Stimulated activated CD4-positive, alpha-beta T cell treated with anti-CD3 and anti-CD28 coated beads, Interleukin-15, amount 100 ng/mL, for 1 hour (primary cell): ENCODE measurements at places on chromosomes 7 and 10.

- DNase-seq: no peak
These were observed 15.4 kb downstream of the NAMPT start for GRCh38 chr7:106269254-106269961.

DNA sequence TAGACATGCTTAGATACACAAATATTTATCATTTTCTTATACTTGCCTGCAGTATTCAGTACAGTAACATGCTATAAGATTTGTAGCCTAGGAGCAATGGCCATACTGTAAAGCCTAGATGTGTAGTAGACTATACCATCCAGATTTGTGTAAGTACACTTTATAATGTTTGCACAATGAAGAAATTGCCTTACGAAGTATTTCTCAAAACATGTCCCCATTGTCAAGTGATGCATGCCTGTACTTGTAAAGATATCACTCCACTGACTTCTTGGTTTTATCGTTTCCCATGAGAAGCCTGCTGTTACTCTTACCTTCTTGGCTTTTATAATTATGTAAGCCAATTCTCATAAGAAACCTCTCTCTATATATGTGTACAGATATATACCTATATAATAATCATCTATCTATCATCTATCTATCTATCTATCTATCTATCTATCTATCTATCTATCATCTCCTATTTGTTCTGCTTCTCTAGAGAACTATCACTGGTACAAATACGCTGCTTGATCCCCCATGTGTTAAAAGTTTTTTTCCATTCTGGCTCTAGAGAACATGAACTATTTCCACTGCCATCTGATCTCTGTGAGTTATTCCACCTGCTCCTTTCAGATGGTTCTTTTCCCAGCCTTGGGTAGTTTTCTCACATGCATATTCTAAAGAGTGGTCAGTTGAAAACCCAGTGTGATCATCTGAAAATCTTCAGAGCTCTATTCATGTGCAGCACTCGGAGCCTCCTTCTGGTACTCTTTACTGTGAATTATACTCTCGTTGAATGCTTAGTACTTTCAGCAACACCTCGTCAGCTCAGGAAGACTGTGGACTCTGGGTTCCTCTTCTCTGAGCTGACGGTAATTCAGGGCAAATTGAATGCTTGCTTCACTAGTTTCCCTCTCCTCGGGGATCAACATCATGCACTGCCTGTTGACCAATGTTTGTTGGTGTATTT is 14.5 kb upstream of the VCL start:
- DNase-seq: no peak

DNA sequence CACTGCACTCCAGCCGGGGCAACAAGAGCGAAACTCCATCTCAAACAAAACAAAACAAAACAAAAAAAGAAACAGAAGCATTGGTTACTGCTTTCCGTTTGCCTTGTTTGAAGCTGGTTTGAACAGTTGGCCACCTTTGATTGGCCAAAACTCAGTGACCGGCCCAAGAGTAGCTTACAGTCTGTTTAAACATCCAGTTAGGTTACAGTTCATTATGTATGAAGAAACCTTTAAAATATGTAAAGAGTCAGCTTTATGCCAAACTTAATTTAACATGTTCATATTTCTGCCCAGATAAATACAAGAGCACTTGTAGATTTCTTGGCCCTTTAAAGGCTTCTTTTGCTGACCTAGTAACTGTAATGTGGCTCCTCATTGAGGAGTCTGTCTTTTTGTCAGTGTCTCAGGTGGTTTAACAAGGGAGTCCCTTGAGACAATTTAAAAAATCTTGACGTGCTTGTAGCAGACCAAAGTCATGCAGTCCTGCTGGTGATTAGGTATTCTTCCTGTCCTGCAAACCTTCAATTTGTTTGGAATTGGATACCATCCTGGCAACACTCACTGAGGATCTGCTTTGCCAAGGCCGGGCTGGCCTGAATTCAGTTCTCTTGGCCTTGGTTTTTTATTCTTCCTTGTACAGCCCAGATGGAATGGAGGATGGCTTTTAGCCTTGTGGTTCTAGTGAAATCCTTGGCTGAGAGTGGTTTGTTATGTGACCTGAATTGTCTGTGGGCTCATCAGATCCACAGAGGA is 128.9 kb downstream of the PLXDC2 start:
- no peak for DNase-seq

- DNase-seq: no peak
These were observed 35.1 kb upstream of the EXOC4 start for GRCh38 chr7:133217773-133218172.

DNA sequence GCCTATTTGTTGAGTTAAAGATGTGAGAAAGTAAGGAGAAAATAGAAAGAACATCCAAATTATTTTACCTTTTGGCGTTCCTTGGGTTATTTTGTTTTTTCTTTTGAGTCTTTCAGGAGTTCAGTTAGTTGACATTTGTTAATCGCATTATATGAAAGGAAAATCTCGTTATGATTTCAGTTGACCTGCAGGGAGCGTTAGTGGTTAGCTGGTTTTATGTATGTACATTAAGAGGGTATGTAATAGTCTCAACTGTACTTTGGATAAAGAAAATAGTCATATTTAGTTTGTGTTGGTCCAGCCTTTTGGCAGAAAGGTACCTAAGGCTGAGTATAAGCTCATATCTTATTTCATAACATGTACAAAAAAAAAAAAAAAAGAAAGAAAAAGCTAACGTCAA is 4.0 kb downstream of the BMPER start:
- no peak for DNase-seq

DNA sequence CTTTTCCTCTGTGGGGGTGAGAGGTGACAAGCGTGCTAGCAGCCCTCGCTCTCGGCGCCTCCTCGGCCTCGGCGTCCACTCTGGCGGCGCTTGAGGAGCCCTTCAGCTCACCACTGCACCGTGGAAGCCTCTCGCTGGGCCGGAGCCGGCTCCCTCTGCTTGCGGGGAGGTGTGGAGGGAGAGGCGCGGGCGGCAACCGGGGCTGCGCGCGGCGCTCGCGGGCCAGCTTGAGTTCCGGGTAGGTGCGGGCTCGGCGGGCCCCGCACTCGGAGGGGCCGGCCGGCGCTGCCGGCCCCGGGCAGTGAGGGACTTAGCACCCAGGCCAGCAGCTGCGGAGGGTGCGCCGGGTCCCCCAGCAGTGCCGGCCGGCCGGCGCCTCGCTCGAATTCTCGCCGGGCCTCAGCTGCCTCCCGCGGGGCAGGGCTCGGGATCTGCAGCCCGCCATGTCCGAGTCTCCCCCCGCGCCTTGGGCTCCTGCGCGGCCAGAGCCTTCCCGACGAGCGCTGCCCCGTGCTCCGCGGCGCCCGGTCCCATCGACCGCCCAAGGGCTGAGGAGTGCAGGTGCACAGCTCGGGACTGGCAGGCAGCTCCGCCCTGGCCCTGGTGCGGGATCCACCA is 352.8 kb upstream of the PODXL start:
- no peak for DNase-seq

DNA sequence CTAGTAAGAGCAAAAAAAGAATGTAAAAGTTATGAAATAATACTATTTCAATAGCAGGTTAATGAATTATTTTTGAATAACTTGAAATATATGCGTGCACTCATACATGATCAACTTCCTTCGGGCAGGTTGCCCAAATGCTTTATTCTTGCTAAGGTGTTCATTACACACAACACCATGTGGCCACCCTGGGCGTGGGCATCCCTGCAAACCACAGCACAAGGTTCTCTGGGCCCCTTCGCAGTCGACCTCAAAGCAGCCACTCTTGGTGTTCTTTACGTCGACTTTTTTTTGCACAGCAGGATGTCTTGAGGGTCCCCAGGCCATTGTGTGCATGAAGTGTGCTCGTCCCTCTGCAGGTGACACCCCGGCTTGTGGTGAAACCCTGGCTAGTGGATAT is 300.7 kb upstream of the PITRM1 start:
- DNase-seq: no peak

- no peak for DNase-seq
These were observed 1280.8 kb upstream of the AUTS2 start for GRCh38 chr7:68317476-68317875.

DNA sequence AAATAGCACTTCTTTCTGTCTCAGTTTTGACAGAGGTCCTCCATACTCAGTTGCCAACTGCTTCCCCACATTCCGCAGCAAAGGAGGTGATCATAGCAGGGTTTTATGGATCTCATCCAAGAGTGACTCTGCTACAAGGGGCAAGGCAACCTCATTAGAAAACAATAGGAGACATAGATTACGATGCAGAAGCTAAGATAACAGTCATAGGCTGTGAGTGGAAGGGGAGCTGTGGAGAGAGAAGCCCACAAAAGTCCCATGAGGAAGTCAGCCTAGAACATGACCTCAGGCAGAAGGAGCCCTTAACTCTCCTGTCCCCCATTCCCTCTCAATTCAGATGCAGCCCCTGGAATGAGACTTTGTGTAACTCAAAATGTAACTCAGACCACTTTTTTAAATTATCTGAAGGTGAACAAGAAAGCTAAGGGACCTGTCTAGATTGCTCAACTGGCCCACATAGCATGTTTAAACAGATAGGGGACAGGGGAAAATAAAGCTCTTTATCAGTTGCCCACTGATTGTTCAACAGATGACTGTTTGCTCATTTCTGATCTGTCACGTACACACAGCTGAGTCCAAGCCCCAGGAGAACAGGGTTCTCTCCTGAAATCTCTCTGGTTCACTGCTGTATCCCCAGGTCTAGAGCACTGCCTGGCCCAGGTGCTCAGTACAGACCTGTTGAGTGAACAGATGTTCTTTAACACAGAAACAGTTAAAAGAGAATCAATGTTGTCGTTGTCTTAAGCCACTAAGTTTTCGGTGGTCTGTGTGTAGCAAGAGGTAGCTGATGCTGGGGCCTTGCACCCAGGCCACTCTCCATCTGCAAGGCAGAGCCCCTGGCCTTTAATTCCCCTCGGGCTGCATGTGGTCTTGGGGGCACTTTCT is 1.5 kb upstream of the NCOA4 start:
- DNase-seq: no peak

GRCh38 chr10:86367152-86367951 is 757 bp upstream of the GRID1 start:
- DNase-seq: no peak

GRCh38 chr7:28360739-28361138 is 51.6 kb upstream of the CREB5 start:
- DNase-seq: no peak

GRCh38 chr7:2724453-2725177 is 36.6 kb downstream of the AMZ1 start:
- no peak for DNase-seq

GRCh38 chr10:23157691-23158369 is 34.3 kb upstream of the PTF1A start:
- no peak for DNase-seq

- DNase-seq: no peak
These were observed 71.5 kb downstream of the PTF1A start for GRCh38 chr10:23263441-23264164.

GRCh38 chr10:130418731-130419130 is 282.5 kb downstream of the GLRX3 start:
- DNase-seq: no peak

DNA sequence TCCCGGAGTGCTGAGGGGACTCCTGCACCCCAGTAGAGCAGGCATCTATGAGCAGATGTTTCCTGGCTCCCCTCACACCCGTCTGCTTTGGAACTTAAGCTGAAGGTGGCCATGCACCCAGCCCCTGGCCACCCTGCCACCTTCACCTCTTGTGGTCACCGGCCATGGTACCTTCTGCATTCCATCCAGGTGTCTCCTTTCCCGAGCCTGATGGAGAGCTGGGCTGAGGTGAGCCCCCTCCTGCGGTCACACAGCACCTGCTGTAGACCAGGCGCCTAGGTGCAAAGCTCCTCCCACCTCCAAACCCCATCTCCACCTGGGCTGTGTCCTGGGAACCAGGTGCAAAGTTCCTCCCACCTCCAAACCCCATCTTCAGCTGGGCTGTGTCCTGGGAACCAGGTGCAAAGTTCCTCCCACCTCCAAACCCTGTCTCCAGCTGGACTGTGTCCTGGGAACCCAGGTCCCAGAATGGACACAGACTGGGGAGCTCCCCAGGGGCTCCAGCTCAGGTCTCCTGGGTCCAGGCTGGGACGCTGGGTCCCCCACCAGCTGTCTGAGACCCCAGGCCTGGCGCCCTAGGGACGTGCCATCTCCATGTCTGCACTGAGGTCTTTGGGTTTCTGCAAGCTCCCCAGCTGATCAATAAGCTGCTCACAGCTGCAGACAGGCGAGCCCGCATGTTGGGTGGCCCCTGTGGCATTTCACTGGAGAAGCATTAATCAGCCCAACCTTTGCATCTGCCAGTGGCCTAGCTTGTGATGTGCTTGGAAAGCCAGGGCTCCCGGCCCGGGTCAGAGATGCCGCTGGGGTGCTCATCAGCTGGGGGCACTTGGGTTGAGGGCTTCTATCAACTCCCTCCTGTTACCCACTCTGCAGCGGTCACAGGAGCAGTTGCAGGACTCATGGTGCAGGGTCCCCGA is 61.2 kb upstream of the INPP5A start:
- DNase-seq: no peak

GRCh38 chr7:99794585-99795502 is 10.9 kb upstream of the CYP3A4 start:
- DNase-seq: no peak

- DNase-seq: no peak
These were observed 20.8 kb upstream of the UNC5B start for GRCh38 chr10:71191551-71192076.

GRCh38 chr10:105872665-105873064 is 1231.6 kb downstream of the SORCS3 start:
- DNase-seq: no peak

- DNase-seq: no peak
These were observed 440.6 kb downstream of the PARD3 start for GRCh38 chr10:34374356-34375045.

- DNase-seq: no peak
These were observed 26.5 kb upstream of the POT1 start for GRCh38 chr7:124956160-124956559.

DNA sequence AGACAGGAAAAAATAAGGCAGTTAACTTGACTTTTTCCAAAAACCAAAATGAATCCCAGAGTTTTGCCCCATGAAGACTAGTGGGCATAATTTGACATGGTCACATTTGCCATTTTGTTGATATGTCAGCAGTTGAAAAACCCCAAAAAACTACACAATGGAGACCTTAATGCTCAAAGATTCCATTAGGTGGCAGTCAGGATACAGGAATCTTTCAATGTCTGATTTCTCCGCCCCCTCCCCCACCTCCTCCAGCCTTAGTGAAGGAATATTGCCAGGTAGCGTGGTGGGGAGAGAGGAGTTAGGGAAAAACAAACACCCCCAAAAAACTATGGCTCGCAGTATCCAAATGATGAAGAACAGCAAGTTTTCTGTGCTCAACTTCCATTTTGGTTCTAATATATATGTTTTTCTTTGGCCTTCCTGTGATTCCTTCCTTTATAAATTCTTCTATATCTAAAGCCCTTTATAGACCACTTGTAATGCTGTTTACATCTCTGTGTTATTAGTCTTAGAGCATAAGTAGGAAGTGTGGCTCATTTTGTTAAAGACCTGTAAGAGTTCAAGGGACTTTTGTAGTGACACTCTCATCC is 6.7 kb upstream of the SMNDC1 start:
- DNase-seq: no peak
